GM23248 (cell line): ENCODE measurements at places on chromosomes 16 and 17. TPM values are rescaled to one million over a fixed set of nuclear protein-coding genes. Genes with fewer than 3 reads are reported as not detected.
A peak's percentile ranks its signal among the peaks of the same experiment; 100 is the strongest.

- H3K27me3 ChIP-seq: no peaks in the 10 kb centered on the region
- H3K27ac ChIP-seq: no peak overlapping the region
- no peak overlapping the region for H3K4me3 ChIP-seq
- H3K36me3 ChIP-seq: no peaks in the 10 kb centered on the region
- DNase-seq: peak; percentile 65
Observed at GRCh38 chr16:17497648-17498047, 26.9 kb upstream of the XYLT1 start.

GRCh38 chr17:37146086-37147064 is 197.6 kb downstream of the AATF start:
- H3K36me3 ChIP-seq: no peaks in the 10 kb centered on the region
- no peaks in the 10 kb centered on the region for H3K27me3 ChIP-seq
- no peaks in the 10 kb centered on the region for H3K4me1 ChIP-seq

- H3K4me3 ChIP-seq: peak within 1 kb of the TSS; percentile 92
- no peaks in the 10 kb centered on the region for H3K36me3 ChIP-seq
- no peaks in the 10 kb centered on the region for H3K27me3 ChIP-seq
Observed at GRCh38 chr17:42979511-42980273, at the start of gene PTGES3L. TSS of gene PTGES3L (minus strand) at chr17:42980080. CDS start at chr17:42980053, 27 bp downstream.

GRCh38 chr17:64242633-64243032 is 20.4 kb downstream of the TEX2 start:
- H3K27ac ChIP-seq: no peak overlapping the region
- no peaks in the 10 kb centered on the region for H3K27me3 ChIP-seq
- no peak overlapping the region for H3K4me3 ChIP-seq

The HOXB5 gene
- 0.22 TPM in 1 of 2 replicates, not detected in the other for total RNA-seq

The SCNN1B gene
- not detected in 2 replicates for total RNA-seq

The TBC1D3G gene
- total RNA-seq: not detected in 2 replicates

The CYBA gene
- total RNA-seq: 332 and 338 TPM in 2 replicates
